ENCODE measurements at places on chromosomes 3 and 15.

GRCh38 chr3:178785961-178786360 lies 249.7 kb downstream of the KCNMB2 start:
- no peak for DNase-seq

- no peak for DNase-seq
Measured at GRCh38 chr3:52895418-52895817, 1.9 kb downstream of the STIMATE start.

GRCh38 chr3:185717121-185717520 lies 107.7 kb downstream of the IGF2BP2 start:
- no peak for DNase-seq

GRCh38 chr3:142501004-142501926 lies 53.4 kb upstream of the XRN1 start:
- no peak for DNase-seq

DNA sequence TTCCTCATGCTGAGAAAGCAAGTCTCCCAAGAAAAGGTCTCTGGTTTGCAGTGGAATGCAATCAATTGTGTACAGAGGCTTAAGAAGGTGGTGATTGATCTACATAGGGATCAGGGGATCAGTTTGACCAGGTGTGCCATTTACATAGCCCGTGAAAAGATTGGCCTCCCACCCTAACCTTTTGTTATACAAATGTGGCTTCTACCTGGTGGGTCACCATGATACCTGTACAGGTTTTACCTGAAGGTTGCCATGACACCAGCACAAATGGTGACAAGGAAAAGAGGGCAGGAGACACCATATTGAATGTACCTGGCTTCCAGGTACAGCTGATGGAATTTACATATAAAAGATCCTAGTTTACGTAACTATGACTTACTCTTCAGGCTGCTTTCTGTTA lies 25.5 kb upstream of the TEX55 start:
- DNase-seq: no peak

DNA sequence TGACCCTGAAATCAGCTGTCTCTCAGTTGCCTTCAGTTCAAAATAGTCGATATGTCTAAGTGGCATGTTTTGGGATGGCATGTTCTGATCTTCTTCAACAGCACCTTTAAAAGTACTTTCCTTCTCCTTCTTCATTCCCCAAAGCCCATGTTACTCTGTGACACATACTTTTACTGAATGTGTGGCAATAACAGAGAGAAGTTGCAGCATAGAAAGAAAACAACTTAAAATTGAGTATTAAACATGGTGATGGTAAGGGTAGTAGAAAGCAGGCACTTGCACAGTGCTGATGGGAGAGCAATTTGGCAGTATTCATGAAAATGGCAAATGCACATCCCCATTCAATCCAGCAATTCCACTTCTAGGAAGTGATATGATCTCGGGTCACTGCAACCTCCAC lies 12.3 kb upstream of the ULK4 start:
- no peak for DNase-seq

DNA sequence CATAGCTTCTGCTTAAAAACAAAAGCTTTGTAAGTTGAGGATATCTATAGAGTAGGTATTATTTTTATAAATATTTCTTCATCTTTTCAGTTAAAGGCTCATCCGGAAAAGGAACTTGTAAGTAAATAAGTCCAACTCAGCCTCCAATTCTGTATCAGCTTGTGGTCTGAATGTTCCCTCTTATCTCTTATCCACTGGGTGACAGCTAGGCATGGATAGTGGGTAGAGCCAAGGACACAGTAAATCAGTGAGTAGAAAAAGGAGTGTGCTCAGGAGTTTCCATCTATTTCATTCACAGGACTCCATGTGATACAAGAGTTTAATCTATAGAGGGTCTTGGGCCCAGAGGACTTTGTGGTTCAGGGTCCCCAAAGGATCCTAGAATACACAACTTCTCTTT lies 50.9 kb downstream of the FRMD5 start:
- DNase-seq: no peak

DNA sequence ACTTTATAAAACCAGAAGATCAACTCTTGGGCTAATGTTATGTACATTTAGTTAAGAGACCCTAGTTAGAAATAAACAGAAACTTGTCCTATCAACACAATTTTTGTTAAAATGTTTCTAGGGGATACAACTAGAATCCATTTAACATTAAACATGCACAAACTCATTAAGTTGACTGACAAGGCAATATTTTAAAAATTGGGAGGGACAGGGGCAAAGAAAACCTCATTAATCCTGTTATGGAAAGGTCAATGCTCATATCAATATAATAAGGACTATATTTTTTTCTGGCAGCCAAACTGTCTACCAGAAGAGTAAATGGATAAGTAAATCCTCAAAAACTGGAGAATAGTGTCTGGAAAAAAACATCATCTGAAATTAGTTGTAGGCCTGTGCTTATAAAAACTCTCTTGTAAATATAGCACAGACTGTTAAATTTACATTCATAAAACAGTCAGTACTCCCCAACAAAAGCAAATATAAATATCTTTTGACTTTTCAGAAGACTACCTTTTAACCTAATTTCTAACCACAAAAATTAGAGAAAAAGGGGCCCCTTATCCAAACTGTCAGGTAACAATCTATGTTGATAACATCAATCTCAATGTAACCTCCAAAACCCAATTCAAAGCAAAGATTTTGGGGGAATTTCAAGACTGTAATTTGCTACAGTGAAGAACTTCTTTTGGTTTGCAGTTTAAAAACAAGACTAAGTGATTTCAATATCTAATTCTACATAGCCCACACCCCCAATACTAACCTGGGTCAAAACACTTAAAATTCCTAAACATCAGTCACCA lies 4.2 kb downstream of the TRA2B start:
- no peak for DNase-seq

GRCh38 chr3:184497804-184498203 lies 63.8 kb upstream of the EPHB3 start:
- no peak for DNase-seq

- DNase-seq: no peak
Measured at GRCh38 chr15:53758412-53758811, 1.1 kb downstream of the WDR72 start.

GRCh38 chr15:60172143-60172542 lies 168.0 kb downstream of the FOXB1 start:
- DNase-seq: no peak

GRCh38 chr3:101884776-101885175 lies 35.5 kb downstream of the NFKBIZ start:
- DNase-seq: no peak

DNA sequence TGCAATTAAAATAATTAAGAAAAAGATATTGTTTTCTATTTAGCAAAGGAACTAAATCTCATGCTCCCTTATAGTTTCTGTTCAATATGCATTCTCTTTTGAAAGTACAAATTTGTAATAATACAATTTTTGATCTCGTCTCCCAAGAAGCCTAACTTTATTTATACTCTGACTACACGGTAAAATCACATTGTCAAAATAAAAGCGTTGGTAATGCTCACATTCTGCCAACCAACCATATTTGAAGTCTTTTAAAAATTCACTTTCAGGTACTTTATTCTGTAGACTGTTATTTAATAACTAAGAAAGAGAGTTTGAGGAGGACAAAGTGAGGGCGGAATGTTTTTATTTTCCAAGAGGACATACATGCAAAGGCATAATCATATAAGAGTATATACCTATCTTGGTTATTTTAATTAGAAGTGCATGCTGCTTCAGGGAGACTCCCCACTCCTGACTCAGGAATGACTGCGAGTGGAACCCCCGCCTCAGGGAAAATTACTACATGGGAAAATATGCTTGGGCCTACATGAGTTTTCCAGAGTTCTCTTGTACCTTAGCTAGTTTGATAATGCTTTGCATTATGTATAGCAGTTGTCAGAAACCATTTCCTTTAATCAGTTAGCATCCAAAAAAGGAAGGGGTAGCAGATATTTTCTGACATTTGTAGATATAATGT lies 19.3 kb downstream of the MBNL1 start:
- DNase-seq: no peak

GRCh38 chr3:152524198-152525140 lies 255.7 kb downstream of the MBNL1 start:
- DNase-seq: peak; percentile 9

DNA sequence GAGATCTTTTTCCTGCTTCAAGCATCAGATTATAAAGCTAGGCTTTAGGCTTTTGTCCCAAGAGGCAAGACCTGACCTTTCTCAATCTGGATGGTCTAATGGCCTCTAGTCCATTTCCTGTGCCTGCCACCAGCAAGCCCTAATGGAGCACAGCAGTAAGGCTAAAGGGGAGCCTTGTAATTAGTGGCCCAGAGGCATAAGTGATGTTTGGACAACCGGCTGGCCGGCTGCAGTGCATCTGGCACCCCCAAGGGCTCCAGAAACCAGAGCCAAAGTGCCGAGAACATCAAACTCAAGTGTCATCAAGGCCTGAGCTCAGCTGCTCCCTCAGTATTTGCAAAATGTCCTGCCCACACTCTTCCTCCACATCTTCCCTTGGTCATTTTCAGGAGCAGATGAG lies 31.9 kb upstream of the RTP4 start:
- no peak for DNase-seq

GRCh38 chr15:48006031-48006511 lies 114.7 kb upstream of the SLC24A5 start:
- no peak for DNase-seq
